ENCODE measurements at places on chromosomes 3 and 15.

DNA sequence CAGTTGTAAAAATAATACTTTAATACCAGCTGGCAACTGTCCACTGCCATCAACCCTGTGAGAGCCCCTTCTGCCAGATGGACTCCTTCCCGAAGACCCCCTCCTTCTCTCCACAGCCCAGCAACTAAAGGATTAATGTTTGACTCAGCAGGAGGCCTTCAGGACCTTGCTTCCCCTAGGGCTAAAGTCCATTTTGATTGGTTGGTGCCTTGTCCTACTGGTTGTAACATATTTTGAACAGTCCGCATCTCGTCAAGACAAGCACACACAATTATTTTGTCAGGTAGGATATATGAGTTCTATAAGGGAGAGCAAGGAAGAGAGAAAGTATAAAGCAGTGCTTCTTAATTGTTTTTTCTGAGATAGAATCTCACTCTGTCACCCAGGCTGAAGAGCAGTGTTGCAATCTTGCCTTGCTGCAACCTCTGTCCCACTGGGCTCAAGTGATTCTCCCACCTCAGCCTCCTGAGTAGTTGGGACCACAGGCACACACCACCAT is 18.6 kb downstream of the ACOX2 start:
- no peak for DNase-seq

GRCh38 chr15:75064846-75065245 is 41.5 kb downstream of the PPCDC start:
- DNase-seq = no peak

- no peak for DNase-seq
Observed at GRCh38 chr15:74896316-74896715, 6.5 kb downstream of the MPI start.

- no peak for DNase-seq
Observed at GRCh38 chr3:179606534-179607085, 2.0 kb downstream of the NDUFB5 start.

- DNase-seq = no peak
Observed at GRCh38 chr3:71309886-71310285, 273.6 kb downstream of the FOXP1 start.

DNA sequence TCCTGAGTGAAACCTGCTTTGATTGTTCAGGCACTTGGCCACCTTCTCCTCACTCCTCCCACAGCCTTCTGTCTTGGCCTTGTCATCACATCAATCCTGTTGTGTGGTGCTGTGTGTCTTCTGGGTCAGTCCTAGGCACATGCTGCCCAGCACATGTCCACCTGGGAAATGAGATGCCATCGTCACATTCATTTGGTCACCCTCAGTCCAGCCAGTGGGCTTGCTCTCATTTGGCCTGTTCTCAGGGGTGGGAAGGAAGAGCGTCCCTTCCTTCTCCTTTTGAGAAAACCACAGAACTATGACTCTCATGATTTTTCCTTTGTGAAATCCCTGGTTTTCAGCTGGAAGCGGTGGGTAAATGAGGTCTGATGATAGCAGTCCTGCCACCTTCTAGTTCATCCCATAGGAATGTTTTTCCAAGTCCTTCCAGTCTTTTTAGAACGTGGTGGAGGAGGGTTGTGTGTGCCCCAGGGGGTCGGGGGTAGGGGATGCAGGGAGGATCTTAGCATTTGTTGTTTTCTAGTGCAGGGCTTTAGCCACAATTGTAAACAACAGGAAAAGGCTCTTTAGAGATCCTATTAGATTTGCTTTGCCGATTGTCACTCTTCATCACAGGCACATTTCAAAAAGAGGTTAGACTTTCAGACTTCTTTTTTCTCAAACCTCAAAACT is 8.4 kb upstream of the PLA1A start:
- no peak for DNase-seq

DNA sequence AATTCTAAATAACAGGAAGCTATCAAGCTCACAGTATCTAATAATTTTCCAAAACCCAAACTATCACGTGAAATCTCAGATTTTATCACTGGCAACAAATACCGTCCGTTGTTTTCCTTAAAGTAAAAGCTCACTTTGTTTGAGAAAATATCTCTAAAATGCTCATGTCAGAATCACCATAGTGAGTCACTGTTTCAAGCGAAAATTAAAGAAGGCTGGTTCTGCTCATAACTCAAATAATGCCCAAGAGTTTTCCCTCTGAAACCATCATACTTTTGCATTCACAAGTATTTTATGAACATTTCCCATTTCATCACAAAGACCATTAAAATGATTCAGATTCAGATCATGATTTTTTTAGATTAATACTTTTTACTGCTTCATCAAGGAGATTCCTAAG is 50.6 kb downstream of the TBL1XR1 start:
- DNase-seq = no peak

- DNase-seq = no peak
Observed at GRCh38 chr15:96720656-96721055, 390.2 kb downstream of the NR2F2 start.

GRCh38 chr3:116139641-116140040 is 305.6 kb downstream of the LSAMP start:
- DNase-seq = no peak

GRCh38 chr15:85706779-85707518 is 87.8 kb downstream of the KLHL25 start:
- DNase-seq = peak; percentile 75

DNA sequence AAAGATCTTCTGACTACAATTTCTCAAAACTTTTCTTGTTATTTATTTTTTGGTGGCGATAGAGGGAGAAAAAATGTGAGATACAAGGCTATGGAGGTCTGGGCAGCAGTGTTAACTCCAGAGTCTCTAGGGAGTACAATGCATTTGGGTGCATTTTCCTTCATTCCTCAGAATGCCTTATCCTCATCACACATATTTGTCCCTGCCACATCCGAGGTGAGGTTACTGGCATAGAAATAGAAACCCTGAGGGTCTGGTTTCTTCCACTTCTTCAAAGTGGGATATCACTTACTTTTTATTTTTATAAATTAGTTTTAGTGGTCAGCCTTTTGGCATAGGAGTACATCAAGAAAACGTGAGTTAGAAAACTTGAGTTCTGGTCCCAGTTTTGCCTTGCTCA is 150.4 kb downstream of the TIGIT start:
- DNase-seq = no peak

DNA sequence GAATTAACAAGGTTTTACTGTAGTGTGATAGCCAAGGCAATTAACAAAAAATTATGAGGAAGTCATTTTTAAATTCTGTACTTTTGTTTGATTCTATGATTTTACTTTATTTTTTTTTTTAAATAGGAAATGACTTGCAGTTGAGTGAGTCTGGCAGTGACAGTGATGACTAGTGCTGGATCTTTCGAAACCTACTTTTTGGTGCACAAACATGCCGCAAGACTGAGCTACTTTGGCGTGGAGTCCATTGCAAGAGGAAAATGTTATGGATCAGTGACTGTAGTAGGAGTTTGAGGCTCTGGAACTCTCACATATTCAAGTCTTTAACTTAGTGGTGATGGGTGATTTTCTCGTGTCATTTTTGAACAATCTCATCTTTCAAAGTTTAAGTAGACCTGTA is 11.6 kb downstream of the EAF1 start:
- peak; percentile 74 for DNase-seq

GRCh38 chr3:140165781-140166180 is 230.8 kb downstream of the CLSTN2 start:
- DNase-seq = no peak

- DNase-seq = no peak
Observed at GRCh38 chr3:119579366-119580066, at the start of gene ADPRH. TSS of gene ADPRH (plus strand) at chr3:119579492. CDS start at chr3:119582170, 2,678 bp downstream.

DNA sequence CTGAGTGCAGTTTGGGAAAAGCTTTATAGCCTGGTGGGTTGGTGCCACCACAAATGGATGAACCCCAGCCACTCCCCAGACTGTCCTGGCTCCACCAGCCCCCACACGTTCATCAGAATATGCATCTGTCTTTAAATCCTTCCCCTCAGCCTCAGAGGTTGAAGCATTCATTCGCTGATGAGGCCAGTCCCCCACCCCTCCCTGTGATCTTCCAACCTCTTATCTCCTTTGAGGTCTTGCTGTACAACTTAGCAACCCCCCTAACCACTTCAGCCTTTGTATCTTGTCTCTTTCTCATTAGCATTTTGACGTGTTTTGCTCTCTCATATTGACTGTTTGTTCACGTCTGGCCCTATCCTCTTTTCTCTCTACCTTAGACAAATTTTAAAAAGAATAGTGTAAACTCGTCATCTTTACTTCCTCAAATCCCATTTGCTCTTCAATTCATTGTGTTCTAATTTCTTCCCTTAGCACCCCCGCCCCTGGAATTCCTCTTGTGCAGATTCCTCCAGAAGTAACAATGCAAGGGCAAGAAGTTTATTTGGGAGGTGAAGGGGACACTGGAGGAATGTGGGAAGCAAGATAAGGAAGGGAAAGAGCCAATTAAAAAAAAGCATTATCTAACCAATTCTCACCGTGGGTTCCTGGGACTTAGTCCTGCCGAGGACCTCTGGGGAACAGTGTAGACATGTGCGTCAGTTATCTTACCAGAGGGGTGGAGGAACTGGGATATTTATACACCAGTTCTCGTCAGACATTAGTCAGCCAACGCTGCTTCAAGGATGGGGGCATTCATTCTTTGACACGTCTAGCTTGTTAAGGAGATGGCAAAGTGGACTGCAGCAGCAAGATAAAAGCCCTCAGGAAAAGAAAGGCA is 38.6 kb downstream of the MOBP start:
- no peak for DNase-seq

GRCh38 chr15:48962662-48963523 is 826 bp downstream of the SHC4 start:
- DNase-seq = no peak

- no peak for DNase-seq
Observed at GRCh38 chr3:124209426-124209825, 217.5 kb upstream of the ROPN1 start.

DNA sequence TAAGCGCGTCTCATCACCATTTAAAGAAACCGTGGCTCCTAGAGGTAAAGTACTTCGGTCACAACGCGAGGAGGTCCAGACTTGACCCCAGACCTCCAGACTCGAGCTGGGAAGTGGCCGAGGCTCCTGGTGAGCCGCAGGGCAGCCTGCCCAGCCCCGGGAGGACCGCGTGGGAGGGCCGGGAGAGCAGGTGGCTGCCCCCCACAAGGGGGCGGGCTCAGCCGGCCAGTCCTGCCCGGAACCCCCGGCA is at the start of gene SLC27A2:
Gene SLC27A2, plus strand, starts transcription at position 228 of the 250 bp plus-strand sequence. CDS start 232 bp downstream, outside the sequence.
- DNase-seq = no peak

DNA sequence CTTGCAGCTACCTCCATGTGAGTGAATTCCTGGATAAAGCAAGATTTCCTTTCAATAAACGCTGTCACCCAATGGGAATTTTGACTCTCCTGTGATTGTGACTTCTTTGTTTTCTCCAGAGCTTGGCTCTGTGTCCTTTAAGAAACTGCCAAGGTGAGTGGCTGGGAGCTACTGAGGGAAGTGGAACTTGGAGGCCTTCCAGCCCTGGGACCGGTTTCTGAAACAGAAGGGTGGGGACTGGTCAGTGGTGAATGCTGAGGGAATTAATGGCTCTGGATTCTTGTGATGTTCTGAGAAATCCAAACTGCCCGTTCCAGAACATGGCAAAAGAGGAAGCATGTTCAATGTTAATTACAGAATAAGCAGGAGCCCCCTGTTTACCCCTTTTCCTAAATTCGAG is 41.1 kb upstream of the MYZAP start:
- no peak for DNase-seq

- DNase-seq = no peak
Observed at GRCh38 chr3:31802981-31803740, 177.9 kb downstream of the OSBPL10 start.

DNA sequence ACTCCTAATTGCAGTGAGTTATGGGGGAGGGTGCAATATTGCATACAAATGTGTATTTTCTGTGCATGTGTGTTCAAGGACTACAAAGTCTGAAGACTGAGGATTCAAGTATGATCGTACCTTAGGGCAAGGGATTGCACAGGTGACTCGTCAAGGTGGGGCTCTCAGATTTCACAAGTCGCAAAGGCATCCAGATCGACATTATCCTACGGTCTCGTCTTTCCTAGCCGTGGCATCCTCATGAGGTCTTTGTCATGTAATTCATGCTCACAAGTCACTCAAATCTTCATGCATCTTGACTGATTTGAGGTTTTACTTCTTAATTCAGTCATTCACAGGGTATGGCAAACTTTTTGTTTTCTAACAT is 191.4 kb upstream of the HES1 start:
- DNase-seq = no peak

GRCh38 chr15:35181538-35181937 is 96.4 kb upstream of the NANOGP8 start:
- no peak for DNase-seq

DNA sequence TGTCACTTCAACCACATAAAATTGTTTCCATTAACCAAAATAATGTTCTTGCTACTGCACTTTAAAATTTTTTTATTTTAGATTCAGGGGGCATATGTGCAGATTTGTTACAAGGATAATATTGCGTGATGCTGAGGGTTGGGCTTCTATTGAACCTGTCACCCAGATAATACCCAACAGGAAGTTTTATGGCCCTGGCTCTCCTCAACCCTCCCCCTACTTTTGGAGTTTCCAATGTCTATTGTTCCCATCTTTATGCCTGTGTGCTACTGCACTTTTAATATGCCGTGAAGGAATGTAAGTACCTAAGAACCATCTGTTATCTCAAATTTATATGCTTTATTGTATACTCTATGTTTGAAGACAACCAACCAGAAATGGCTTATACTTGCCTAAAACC is 42.0 kb upstream of the IMPG2 start:
- no peak for DNase-seq

- no peak for DNase-seq
Observed at GRCh38 chr15:71666763-71667620, 143.4 kb upstream of the NR2E3 start.

GRCh38 chr3:140763532-140763931 is 85.7 kb downstream of the TRIM42 start:
- no peak for DNase-seq

GRCh38 chr15:37130356-37130755 is 30.0 kb upstream of the MEIS2 start:
- no peak for DNase-seq

GRCh38 chr3:80472459-80472858 is 704.7 kb upstream of the ROBO1 start:
- DNase-seq = no peak

GRCh38 chr3:99479768-99480167 is 158.6 kb upstream of the COL8A1 start:
- DNase-seq = no peak

DNA sequence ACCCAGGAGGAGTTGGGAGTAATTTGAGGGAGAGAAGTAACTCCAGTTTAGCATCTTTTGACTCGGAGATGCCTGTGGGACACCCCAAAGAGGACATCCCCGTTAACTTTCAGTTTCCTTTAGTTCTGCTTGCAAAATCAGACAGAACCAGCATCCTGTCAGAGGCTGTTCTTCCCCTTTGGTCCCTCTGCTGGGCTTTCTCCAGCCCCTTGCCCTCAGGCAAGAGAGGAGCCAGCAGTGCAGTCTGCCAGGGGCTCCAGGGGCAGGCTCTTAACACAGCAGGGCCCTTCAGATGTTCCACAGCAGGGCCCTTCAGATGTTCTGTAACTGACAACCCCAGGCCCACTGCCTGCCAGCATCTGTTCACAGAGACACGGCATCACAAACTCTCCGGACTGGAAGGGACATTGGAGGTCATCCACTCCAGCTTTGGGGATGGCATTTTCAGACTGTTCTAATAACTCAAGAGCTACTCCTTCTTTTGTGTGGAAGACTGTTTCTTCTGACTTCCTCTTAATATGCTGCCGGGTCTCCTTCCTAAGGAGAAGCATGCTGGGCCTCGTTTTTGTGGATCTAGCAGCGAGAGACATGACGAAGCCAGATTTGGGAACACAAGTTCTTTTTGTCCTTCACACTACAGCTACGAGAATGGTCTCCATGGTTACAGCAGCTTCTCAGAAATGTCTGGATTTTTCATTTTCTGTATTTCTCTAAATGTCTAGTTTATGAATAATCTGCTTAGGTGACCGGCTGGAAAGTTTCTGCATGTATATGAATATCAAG is 51.9 kb downstream of the KY start:
- no peak for DNase-seq

GRCh38 chr3:167198949-167199600 is 181.0 kb downstream of the ZBBX start:
- no peak for DNase-seq
